ENCODE measurements at places on chromosomes 5 and 9.

DNA sequence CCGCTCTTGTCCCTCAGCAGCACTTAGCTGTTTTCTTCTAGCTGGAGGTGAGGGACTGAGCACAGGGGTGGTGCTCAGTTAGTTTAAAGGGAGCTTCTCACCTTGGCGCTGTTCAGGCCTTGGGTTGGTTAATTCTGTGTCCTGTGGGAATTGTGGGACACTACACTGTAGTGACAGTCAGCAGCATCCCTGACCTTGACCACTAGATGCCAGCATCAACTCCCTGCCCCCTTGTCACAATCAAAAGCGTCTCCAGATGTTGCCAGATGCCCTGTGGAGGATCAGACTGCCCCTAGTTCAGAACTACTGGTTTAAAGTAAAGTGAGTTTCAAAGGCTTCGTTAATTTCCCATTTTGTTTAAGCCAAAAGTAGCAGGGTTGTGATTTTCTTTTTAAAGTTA lies 65.5 kb upstream of the DMRT3 start:
- DNase-seq, result no peak

GRCh38 chr5:81017320-81017719 lies 57.2 kb downstream of the RASGRF2 start:
- no peak for DNase-seq

DNA sequence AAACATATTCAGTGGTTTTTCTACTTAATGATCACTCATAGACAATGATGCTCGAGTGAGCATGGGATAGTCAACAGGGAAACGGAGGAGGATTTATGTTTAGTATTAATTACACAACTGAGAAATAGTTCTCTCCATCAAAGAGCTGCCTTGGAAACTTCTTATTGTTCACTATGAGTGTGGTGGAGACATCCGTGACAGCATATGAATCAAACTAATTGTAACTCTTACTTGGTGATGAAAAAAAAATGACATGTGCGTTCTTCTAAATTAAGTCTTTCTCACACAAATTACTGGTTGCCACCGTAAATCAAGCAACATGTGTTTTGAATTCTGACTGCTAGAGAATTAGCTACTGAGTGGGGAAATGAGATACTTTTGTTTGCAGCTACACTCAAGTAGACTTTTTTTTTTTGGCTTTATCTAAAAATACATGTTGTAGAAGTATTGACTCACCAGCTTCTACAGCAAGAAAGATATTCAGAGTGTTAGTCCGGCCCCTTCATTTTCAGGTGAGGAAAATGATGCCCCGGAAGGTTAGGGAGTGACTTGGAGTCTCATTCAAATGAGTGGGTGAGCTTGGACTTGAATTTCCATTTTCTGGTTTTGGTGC lies 179.4 kb downstream of the CFAP90 start:
- no peak for DNase-seq

DNA sequence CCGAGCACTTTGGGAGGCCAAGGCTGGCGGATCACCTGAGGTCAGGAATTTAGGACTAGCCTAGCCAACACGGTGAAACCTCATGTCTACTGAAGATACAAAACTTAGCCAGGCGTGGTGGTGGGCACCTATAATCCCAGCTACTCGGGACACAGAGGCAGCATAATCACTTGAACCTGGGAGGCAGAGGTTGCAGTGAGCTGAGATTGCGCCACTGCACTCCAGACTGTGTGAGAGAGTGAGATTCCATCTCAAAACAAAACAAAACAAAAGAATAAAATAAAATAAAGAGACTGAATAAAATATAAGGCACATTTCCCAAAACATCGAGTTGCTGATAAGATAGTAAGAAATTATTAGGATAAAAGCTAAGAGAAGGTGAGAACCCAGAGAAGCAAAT lies 32.3 kb upstream of the GLDC start:
- no peak for DNase-seq

GRCh38 chr9:3332802-3333201 lies 193.0 kb downstream of the RFX3 start:
- DNase-seq, result no peak

- DNase-seq, result no peak
Observed at GRCh38 chr9:121736934-121737462, 85.6 kb downstream of the DAB2IP start.

- DNase-seq, result no peak
Observed at GRCh38 chr5:116664988-116665387, 90.4 kb upstream of the SEMA6A start.

DNA sequence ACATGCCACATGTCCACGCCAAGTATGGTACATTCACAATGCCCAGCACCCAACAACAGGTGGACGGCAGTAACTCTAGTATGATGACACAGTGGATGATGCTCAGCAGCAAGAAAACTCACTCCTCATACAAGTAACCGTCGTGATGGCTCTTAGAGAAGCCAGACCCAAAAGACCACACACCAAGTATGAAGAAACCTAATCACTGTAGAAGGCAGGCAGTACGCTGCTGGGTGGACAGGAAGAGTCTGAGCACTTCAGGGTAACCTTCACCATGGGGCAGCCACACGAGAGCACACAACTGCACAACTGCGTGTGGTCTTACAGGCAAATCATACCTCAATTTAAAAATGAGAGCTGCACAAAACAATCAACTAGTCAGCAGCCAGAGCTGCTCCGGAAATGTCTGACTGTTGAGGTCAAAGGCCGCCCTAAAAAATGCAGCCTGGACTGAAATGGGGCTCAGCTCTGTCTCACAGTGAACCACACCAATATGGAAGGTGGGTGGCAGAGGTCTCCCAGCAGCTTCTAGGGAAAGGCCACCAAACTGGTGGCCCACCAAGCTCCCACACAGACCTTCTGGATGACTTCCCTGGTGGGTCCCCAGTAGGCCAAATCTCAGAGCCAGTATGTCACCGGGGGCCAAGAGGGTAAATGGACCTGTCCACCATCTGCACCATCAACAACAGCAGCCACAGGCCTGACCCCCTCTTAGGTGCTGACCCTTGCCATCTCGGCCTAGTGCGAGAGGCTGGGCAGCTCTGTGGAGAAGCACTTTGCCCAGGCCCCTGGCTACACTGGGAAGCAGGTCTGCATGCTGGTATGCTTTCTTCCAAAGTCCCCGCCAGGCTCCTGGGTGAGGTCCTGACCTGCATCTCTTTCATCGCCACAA lies 17.8 kb downstream of the BICD2 start:
- no peak for DNase-seq

GRCh38 chr9:2613730-2614271 lies 7.8 kb upstream of the VLDLR start:
- peak; percentile 24 for DNase-seq

- DNase-seq, result peak; percentile 6
Observed at GRCh38 chr9:136665111-136665703, 2.5 kb downstream of the EGFL7 start.

All from NCI-H1105 (cell line).